ENCODE measurements at places on chromosomes 3 and 15. TPM values are rescaled to one million over a fixed set of nuclear protein-coding genes. Genes with fewer than 3 reads are reported as not detected.

DNA sequence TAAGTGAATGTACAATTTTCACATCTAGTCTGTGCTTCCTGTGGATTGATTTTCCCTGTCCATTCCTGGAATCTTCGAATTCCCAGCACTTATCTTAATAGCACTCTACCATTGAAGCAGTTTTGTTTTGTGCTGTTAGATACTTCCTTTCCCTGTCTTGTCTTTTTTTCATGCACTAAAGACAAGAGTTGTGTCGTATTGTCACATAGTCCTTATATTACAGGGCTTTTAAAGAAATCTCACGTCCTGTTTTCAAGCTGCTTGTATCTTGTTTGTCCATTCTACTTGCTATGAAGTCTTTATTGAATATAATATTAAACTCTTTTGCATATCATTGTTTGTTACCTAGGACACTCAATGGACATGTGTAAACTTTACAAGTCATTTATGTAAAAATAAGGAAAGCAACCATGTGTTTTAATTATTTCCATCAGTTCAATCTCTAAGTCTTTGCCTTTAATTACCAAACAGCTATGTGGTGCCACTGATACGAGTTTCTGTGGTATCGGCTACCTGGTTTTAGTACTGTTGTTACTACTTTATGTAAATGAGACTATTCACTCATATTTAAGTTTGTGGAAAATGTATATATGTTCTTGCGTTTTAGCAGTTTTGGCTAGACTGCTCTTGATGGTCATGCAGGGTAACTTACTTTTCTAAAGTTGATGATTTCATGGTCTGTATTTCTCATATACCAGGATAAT, 10.3 kb downstream of the PIK3CA start:
- H3K4me3 ChIP-seq = no peak overlapping the region
- H3K27me3 ChIP-seq = no peaks in the 10 kb centered on the region
- DNase-seq = no peak
- no peaks in the 10 kb centered on the region for H3K4me1 ChIP-seq
- H3K36me3 ChIP-seq = no peaks in the 10 kb centered on the region
- H3K27ac ChIP-seq = no peak overlapping the region

GRCh38 chr3:39112535-39112934, 5.1 kb downstream of the TTC21A start:
- no peaks in the 10 kb centered on the region for H3K4me1 ChIP-seq
- no peak overlapping the region for H3K27ac ChIP-seq
- no peak for DNase-seq

GRCh38 chr3:48899273-48899672, 591 bp upstream of the SLC25A20 start:
- DNase-seq = no peak
- H3K4me1 ChIP-seq = peaks cover 6% of the 10 kb centered on the region
- H3K36me3 ChIP-seq = no peaks in the 10 kb centered on the region

SLC9C1 gene
- total RNA-seq = 0.24 TPM

RETNLB gene
- total RNA-seq = not detected

LRRC28 gene
- 20.2 TPM for total RNA-seq

Measured in H1 (cell line).